ENCODE measurements at places on chromosomes 16 and 17. TPM values are rescaled to one million over a fixed set of nuclear protein-coding genes. Genes with fewer than 3 reads are reported as not detected.

KCNJ18 gene
- total RNA-seq = not detected

SDR42E1 gene
- total RNA-seq = 7.9 TPM

NPLOC4 gene
- 284 TPM for total RNA-seq

TVP23B gene
- 11.9 TPM for total RNA-seq

CCL5 gene
- not detected for total RNA-seq

NAE1 gene
- 16.7 TPM for total RNA-seq

CENPT gene
- total RNA-seq = 71.0 TPM

SLC38A8 gene
- total RNA-seq = not detected

LGALS9B gene
- total RNA-seq = 25.2 TPM

NR1D1 gene
- 2.8 TPM for total RNA-seq

FBXL16 gene
- 0.37 TPM for total RNA-seq

PRAC2 gene
- total RNA-seq = not detected

PRR15L gene
- 49.6 TPM for total RNA-seq

NOD2 gene
- not detected for total RNA-seq

TP53TG3F gene
- not detected for total RNA-seq

CMTM2 gene
- total RNA-seq = not detected

KRTAP1-1 gene
- not detected for total RNA-seq

DNAJC7 gene
- 95.1 TPM for total RNA-seq

SYNGR3 gene
- 1.7 TPM for total RNA-seq

TP53TG3B gene
- not detected for total RNA-seq

FXR2 gene
- total RNA-seq = 29.5 TPM

PDPK1 gene
- total RNA-seq = 33.4 TPM
